Bone marrow (tissue), 2 donors: ENCODE measurements at places on chromosomes 4 and X.
A peak's percentile ranks its signal among the peaks of the same experiment; 100 is the strongest.

DNA sequence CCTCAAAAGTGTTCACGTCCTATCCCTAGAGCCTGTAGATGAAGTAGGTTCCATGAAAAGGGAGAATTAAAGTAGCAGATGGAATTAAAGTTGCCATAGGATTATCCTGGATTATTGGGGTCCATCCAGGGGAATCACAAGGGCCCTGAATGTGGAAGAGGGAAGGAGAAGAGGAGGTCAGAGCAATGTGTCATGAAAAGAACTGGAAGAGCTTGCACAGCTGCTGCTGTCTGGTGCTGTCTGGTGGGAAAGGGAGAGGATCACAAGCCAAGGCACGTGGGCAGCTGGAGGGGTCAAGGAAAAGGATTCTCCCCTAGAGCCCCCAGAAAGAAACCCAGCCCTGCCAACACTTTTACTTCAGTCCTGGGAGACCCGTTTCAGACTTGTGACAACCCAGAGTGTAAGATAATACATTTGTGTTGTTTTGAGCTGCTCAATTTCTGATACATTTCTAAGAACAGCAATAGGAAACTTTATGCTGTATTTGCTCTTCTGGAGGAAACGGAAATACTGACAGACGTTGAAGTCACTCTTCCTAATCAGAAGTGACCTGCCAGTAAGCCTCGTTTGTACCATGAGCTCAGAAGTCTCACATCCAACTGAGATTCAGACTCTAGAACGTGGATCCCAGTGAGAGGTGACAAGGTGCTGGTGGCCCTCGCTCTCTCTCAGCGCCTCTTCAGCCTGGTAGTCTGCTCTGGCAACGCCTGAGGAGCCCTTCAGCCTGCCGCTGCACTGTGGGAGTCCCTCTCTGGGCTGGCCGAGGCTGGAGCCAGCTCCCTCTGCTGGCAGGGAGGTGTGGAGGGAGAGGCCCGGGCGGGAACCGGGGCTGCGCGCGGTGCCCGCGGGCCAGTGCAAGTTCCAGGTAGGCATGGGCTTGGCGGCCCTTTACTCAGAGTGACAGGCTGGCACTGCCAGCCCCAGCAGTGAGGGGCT lies 34.7 kb upstream of the ENPP6 start:
- no peak for DNase-seq

DNA sequence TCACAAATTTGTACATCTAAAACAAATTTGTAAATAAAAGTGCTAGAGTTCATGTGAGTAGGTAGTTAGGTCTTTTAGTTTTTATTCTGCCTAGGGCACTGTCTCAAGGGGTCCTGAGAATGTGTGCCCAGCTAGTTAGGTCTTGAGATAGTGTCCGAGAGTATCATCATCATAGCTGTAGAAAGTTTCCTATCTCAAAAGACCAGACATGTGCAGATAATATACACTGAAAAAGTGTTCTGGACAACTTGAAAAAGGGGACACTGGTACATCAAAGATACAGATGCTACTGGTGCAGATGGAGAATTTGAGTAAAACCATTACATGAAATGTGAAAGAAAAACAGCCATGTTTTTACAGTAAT lies 1.8 kb upstream of the ZCCHC4 start:
- DNase-seq = no peak

DNA sequence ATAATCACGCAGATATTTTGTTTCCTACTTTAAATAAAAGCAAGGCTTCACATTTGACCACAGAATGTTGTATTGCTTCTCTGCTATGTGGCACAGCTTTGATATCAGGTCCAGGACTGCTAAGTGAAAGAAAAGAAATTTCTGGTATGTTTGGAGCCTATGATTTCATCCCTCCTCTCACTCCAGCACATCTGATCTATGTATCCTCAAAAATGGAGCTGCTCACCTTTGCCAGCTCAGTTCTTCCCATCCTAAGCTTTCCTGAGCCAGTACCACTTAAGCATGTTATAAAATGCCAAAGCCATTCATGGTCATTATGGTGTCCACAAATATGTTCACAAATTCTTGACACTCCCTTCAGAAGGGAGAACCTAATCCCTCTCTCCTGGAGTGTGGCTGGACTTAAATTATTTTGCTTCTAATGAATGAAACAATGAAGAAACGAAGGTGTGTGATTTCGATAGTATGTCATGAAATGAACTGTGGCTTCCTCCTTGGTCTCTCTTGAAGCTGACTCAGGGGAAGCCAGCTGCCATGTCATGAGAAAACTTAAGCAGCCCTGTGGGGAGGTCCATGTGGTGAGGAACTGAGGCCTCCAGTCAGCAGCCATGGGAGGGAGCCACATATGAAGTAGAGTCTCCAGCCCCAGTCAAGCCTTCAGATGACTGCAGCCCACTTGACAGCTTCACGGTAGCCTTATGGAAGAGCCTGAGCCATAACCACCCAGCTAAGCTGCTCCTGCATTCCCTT lies 207.7 kb downstream of the MGST2 start:
- DNase-seq = no peak

GRCh38 chrX:23610495-23610894 lies 56.8 kb upstream of the PRDX4 start:
- DNase-seq = no peak

GRCh38 chrX:55039471-55039870 lies 8.7 kb upstream of the ALAS2 start:
- no peak for DNase-seq

DNA sequence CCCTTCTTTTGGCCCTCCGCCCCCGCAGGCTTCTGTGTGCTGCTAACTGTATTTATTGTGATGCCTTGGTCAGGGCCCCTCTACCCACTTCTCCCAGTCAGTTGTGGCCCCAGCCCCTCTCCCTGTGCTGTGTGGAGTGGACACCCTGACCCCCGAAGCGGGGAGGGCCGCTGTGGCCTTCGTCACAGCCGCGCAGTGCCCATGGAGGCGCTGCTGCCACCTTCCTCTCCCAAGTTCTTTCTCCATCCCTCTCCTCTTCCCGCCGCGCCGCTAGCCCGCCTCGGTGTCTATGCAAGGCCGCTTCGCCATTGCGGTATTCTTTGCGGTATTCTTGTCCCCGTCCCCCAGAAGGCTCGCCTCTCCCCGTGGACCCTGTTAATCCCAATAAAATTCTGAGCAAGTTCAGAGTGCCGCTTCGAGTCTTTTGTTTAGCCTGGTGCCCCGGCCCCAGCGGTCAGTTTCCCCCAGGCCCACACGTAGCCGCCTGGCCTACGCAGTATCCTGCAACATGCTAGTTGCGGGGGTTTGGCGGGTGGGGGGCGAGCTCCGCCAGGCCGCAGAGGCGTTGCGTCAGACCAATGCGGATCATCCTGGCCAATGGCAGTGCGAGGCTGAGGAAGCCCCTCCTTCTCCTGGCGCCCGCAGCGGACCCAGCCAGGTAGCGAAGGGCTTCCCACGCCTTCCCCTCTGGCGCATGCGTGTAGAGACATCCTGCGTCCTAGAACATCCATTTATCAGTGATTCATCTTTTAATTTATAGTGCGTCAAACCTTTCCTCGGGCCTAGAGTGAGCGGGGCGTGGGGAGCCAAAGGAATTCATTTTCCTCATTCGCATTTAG lies 5.6 kb upstream of the KANTR start:
- no peak for DNase-seq

DNA sequence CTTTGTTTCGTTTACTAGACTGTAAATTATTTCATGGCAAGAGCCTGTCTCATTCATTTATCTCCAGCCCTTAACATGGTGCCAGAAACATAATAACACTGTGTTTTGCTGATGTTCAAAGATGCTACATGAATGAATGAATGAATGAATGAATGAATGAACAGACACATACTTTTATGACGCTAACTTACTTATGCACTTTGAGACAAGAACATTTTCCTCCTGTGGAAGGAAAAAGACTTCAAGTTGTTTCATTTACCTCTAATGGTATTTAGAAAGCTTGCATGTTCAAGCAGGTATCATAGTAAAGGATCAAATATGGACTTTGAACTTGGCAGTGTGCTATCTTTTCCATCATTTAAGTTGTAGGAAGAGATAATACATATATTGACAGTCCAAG lies 131.6 kb downstream of the GLRA2 start:
- DNase-seq = no peak

GRCh38 chr4:53575552-53575951 lies 15.7 kb downstream of the LNX1 start:
- DNase-seq = no peak

DNA sequence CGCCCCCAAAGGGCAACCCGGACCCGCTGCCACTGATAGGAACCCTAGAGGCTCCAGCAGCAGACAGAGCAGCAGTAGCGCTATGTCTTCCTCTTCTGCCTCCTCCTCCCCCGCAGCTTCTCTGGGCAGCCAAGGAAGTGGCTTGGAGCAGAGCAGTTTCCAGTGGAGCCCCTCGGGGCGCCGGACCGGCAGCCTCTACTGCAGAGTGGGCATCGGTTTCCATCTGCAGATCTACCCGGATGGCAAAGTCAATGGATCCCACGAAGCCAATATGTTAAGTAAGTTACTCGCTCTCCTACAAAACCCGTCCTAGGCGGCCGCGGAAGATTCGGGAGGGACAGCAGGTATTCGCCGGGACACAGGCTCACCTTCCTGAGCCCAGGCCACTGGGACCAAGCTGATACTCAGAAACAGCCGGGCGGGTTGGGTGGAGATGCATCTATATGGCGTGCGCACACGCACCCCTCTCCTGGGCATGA lies 477 bp downstream of the FGF5 start:
- DNase-seq = no peak

GRCh38 chrX:38717871-38718270 lies 83.4 kb upstream of the MID1IP1 start:
- DNase-seq = no peak

DNA sequence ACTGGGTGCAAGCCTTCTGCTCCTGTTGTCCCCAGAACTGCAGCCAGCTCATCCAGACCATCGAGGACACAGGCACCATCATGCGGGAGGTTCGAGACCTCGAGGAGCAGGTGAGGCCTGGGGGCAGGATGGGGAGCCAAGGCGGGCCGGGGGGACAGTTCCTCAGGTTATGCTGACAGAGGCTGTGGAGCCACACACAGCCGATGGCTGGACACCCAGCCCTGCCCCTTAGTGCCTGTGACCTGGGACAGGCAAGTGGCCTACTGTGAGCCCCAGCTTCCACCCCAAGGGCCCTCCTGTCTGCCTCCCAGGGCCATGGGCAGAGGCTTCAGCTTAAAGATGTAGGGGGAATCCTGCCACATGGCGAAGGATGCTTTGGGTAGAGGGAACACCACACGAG lies 14.3 kb downstream of the CCDC22 start:
- no peak for DNase-seq

GRCh38 chrX:27451324-27451723 lies 11.8 kb downstream of the PPP4R3C start:
- DNase-seq = no peak

- no peak for DNase-seq
Observed at GRCh38 chr4:183834252-183834651, 70.9 kb upstream of the STOX2 start.

- no peak for DNase-seq
Observed at GRCh38 chrX:48522291-48522690, 683 bp downstream of the EBP start.

- peak; percentile 56 for DNase-seq
Observed at GRCh38 chr4:88283661-88284438, 511 bp downstream of the PPM1K start.

DNA sequence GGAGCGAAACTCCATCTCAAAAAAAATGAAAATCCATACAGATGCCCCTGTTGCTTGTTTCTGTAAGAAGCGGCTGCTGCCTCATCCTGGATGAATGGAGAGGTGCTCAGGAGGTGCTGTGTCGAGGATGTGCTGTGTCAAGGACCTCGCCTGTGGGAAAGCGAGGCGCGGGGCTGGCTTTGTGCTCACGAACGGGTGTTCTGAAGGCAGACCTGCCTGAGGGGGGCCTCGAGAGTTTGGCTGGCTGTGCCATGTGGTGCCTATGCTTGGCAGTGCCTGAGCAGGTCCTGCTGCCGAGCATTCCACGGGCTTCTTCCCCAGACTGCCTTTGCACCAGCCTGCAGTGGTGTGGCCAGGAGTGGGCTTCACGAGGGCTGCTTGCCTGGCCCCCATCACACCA lies 61.5 kb downstream of the NSD2 start:
- DNase-seq = no peak

GRCh38 chr4:159070742-159071141 lies 32.1 kb upstream of the RAPGEF2 start:
- no peak for DNase-seq

DNA sequence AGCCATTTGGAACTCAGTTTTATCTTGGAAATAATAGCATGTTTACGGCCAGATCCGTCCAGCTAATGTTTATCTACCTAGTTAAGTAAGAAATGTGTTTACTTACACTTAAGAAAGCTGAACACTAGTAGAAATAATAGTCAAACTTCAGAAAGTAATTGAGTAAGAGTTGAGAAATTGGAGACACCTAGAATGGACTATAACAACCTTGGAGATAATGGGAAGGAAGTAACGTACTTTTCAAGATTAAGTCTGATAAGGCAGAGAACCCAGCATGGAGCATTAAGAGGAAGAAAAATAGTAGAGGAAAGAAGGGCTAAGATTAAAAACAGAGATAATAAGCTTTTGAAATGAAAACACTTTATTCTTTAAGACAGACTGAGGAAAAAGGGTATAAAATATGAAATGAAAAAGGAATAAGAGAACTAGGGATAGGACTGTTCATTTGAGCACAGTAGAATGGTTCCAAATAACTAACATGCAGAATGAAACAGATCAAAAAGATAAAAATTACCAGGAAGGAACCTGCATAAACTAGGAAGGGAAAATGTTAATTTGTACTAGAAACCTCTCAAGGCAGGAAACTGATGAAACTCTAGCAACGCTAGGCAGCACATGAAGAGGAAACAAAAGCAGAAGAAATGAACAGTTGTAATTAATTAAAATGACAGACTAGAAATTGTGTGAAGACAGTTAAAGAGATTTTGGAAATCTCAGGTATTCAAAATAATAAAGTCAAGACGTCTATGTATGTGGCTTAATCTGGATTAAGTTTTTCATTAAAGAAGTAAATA lies 71.7 kb downstream of the FBXW7 start:
- peak; percentile 54 for DNase-seq

DNA sequence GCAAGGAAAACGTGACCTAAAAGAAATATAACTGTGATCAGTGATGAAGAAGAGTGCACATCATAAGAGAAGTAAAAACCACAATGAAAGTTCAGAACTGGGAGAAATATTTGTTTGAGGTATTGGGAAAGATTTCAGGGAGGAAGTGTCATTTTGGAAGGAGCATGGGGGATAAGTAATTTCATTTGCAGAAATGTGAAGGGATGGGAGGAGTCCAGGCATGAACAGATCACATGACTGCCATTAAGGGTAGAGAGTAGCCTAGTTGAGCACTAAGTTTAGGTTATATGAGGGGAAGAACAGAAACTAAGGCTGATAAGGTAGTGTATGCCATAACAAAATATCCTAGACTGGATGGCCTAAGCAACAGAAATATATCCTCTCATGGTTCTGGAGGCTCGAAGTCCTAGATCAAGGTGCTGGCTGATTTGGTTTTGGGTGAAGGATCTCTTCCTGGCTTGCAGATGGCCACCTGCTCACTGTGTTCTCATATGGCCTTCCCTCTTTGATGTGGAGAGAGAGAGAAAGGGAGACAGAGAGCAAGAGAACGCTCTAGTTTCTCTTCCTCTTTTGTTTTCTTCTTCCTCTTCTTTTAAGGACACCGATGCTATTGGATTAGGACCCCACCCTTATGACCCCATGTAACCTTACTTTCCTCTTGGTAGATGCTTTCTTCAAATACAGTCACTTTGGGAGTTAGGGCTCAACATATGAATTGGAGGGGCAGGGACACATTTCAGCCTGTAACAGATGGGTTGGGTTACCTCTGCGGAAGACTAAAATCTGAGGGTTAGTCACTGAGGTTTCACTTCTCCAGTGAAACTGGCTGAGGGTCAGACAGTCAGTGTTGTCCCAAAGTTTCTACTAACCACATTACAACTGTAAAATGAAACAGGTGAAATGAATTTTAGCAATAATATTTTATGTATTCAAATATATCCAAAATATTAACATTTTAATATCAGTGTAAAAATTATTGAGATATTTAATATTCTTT lies 77.9 kb downstream of the EGF start:
- DNase-seq = no peak

- no peak for DNase-seq
Observed at GRCh38 chrX:39765327-39765726, 332.4 kb downstream of the BCOR start.
